ENCODE measurements at places on chromosomes 6 and 20. TPM values are rescaled to one million over a fixed set of nuclear protein-coding genes. Genes with fewer than 3 reads are reported as not detected.

ANKRD66 gene
- total RNA-seq = not detected

GRCh38 chr6:166747644-166748595, 120.9 kb upstream of the RPS6KA2 start:
- no peak overlapping the region for H3K4me3 ChIP-seq
- H3K27ac ChIP-seq = no peak overlapping the region
- no peaks in the 10 kb centered on the region for H3K36me3 ChIP-seq
- peaks cover 25% of the 10 kb centered on the region for H3K4me1 ChIP-seq
- H3K27me3 ChIP-seq = no peaks in the 10 kb centered on the region
- DNase-seq = no peak

- no peak overlapping the region for H3K4me3 ChIP-seq
- H3K4me1 ChIP-seq = no peaks in the 10 kb centered on the region
- DNase-seq = no peak
- no peaks in the 10 kb centered on the region for H3K27me3 ChIP-seq
- H3K36me3 ChIP-seq = no peaks in the 10 kb centered on the region
- H3K27ac ChIP-seq = no peak overlapping the region
Measured at GRCh38 chr20:21063276-21063675, 42.9 kb downstream of the LINC00237 start.

DNA sequence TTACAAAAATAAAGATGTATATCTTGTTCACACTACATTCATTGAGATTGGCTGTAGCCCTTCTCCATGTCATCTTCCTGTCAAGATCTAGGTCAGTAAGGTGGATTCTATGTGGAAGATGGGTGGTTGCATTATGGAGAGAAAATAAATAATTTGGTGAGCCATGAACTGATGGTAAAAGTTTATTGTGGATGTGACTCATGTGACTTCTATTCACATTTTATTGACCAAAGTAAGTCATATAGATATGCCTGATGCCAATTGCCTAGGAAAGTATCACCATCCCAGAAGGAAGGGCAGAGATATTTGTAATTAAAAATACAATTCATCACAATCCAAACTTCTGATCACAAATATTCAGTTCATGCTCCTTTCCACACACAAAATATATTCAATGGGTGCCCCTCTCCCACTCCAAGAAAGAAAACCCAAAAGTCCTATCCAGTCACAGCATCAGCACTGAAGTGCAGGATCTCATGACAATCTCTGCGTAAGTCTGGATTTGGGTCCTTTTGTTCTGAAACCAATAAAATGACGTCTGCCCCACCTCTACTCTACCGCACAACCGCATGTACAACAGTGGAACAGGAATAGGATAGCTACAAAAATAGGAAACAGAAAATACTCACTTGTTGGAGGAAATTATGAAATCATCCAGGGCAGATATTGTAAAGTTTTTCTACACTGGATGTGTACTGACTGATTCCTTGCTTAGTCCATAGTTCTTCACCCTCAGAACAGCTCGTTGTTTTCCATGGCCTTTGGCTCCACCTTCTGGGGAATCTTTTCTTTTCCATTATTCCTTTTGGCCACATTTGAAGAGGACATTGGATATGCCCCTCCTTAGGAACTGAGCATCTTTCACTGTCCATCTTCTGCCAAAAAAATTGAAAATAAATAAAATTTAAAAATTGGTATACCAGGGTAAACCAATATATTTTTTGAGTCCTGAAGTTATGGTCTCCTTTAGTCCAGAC, 16.1 kb upstream of the SLC17A3 start:
- H3K27me3 ChIP-seq = no peaks in the 10 kb centered on the region
- no peak overlapping the region for H3K4me3 ChIP-seq
- H3K27ac ChIP-seq = no peak overlapping the region
- DNase-seq = no peak

- no peaks in the 10 kb centered on the region for H3K4me1 ChIP-seq
- H3K4me3 ChIP-seq = no peak overlapping the region
- H3K27ac ChIP-seq = no peak overlapping the region
- H3K36me3 ChIP-seq = no peaks in the 10 kb centered on the region
Measured at GRCh38 chr6:64288351-64288750, 652.7 kb downstream of the PHF3 start.

DNA sequence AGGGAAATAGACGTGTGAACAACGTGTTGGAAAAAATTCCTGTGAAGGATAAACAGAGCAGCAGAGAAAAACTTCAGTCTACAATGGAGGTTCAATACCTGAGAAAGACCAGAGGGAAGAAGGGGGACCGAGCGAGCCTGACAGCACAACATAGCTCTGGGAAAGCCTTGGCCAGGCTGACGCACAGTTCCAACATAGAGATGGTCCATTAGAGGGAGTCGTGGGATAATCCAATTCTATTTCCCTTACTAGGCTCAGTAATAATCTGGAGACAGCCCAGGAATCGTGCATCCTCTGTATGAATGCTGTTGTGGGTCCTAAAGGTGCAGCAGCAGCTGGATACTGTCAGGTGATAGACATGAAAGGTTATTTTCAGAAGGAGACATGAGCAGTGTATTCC, 370.8 kb upstream of the BTBD3 start:
- DNase-seq = no peak
- H3K4me1 ChIP-seq = no peaks in the 10 kb centered on the region
- no peaks in the 10 kb centered on the region for H3K27me3 ChIP-seq
- H3K36me3 ChIP-seq = no peaks in the 10 kb centered on the region

DNA sequence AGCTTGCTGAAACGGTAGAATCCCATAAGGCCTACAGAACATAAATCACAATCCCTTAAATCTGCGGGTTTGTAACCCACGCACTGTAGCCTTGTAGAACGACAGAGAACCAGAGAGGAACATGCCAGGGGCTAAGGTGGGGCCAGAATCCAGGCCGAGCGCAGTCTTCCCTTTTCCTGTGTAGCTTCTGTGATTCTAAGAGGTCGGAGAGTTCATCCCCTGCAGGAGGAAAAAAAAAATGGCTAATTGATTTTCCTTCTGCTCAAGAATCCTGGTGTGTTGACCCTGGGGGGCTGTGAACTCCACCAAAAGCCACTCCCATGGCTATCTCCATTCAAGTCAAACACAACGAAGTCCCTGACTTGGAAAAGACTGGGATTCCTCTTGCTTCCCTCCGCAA, 96.3 kb downstream of the SPTLC3 start:
- H3K36me3 ChIP-seq = no peaks in the 10 kb centered on the region
- H3K4me1 ChIP-seq = no peaks in the 10 kb centered on the region
- no peak overlapping the region for H3K4me3 ChIP-seq
- H3K27ac ChIP-seq = no peak overlapping the region

- peaks cover 12% of the 10 kb centered on the region for H3K4me1 ChIP-seq
- H3K27ac ChIP-seq = no peak overlapping the region
- no peaks in the 10 kb centered on the region for H3K36me3 ChIP-seq
- no peak overlapping the region for H3K4me3 ChIP-seq
Measured at GRCh38 chr6:43980004-43980795, 147.1 kb downstream of the MRPL14 start.

GRCh38 chr20:4809707-4810106, 88.0 kb downstream of the PRND start:
- H3K4me1 ChIP-seq = peaks cover 74% of the 10 kb centered on the region
- H3K27ac ChIP-seq = peak overlapping the region; percentile 47
- DNase-seq = no peak
- H3K4me3 ChIP-seq = no peak overlapping the region
- no peaks in the 10 kb centered on the region for H3K36me3 ChIP-seq

DNA sequence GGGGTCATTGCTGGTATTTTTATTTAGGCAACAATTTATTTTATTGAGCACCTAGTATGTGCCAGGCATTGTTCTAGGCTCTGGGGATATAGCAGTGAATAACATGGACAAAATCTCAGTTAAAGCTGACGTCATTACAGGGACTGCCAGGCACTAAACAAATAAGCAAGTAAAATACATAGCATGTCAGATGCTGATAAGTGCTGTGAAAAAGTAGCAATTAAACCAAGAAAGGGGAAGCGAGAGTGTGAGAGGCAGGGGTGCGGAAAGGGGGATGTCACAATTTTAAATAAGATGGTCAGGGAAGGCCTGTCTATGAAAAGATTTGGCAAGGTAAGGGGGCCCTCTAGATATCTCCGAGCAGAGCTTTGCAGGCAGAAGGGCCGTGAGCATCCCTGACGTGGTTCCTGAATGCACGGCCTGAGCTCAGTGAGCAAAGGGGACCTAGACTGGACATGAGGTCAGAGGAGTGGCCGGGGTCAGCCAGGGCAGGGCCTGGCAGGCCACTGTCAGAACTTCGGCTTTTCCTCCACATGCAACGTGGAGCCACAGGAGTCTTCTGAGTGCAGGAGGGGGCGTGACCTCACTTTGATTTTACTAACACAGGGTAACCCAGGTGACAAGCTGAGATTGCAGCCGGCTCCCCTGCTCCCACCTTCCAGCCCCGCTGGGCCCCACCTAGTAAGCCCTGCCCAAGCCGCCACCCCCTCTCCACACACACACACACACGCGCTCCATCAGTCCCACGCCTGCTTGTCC, 24.2 kb upstream of the SIRPA start:
- H3K36me3 ChIP-seq = no peaks in the 10 kb centered on the region
- H3K4me3 ChIP-seq = no peak overlapping the region
- DNase-seq = no peak
- H3K27ac ChIP-seq = no peak overlapping the region
- peaks cover 4% of the 10 kb centered on the region for H3K27me3 ChIP-seq

DNA sequence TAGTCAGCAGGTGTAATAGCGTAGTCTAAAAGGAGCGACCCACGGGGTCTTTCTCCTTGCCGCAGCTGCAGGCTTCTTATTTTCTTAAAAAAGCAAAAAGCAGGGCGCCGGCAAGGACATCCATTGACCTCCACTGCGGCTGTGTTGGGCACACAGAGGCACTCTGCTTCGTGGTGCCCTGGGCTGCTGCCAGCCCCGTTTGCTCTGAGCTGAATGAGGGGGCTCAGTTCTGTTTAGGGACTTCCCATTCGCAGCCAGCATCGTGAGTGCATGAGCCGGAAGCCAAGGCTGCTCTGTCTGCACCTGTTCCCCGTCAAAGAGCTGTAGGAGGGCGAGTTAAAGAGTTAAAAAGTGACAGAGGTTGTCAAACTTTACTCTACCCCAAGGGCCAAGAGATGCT, 1.7 kb upstream of the SLC22A2 start:
- peaks cover 5% of the 10 kb centered on the region for H3K4me1 ChIP-seq
- H3K4me3 ChIP-seq = no peak overlapping the region
- peak; percentile 68 for DNase-seq
- no peaks in the 10 kb centered on the region for H3K27me3 ChIP-seq
- H3K36me3 ChIP-seq = no peaks in the 10 kb centered on the region

- H3K27me3 ChIP-seq = no peaks in the 10 kb centered on the region
- peaks cover 22% of the 10 kb centered on the region for H3K4me1 ChIP-seq
- no peak for DNase-seq
- H3K36me3 ChIP-seq = peaks cover 4% of the 10 kb centered on the region
- H3K4me3 ChIP-seq = no peak overlapping the region
- H3K27ac ChIP-seq = no peak overlapping the region
Measured at GRCh38 chr6:81743649-81744048, 8.8 kb downstream of the TENT5A start.

DNA sequence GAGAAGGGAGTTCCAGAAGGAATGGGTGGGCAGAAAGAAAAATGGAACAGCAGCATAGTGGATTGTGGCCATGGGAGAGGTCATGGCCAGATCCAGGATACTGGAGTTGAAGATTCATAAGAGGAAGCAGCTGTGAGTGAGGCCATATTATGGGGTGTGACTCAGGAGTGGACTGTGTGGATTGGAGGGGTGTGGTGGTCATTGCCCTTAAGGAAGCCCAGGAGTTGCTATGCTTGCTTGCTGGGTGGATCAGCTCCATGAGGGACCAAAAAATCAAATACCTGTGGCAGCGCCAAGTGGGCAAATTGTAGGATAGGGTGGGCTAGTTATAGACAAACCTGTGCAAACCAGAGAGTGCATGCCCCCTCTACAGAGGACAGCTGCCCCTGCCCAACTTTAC, 18.3 kb downstream of the LRRC1 start:
- H3K4me1 ChIP-seq = peaks cover 35% of the 10 kb centered on the region
- no peak for DNase-seq

DNA sequence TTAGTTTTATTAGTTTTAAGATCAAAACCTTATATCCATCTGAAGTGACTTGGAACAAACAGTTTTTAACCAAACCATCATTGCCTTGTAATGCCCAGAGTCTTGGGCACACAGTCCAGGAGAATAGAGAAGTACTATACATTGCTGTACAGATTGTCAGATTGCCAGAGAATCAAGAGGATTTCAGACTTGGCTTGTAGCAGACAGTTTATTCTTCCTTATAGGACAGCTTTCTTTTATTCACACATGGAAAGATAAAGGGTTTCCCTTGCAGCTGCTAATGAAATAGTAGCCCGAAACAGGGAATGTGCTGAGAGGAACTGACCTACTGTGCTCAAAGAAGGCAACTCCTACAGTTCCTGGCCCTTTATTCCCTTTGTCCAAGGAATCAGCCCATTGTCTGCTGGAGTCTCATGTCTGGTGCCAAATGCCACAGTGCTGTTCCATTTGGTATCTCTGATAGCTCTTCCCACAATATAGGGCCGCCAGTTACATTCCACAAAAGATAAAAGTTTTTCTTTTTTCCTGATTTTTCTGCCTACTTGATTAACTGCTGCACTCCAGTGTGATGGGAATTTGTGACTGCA, 30.6 kb downstream of the DCBLD1 start:
- H3K36me3 ChIP-seq = peaks cover 3% of the 10 kb centered on the region
- H3K4me3 ChIP-seq = no peak overlapping the region
- H3K4me1 ChIP-seq = no peaks in the 10 kb centered on the region
- no peak for DNase-seq
- no peaks in the 10 kb centered on the region for H3K27me3 ChIP-seq

DNA sequence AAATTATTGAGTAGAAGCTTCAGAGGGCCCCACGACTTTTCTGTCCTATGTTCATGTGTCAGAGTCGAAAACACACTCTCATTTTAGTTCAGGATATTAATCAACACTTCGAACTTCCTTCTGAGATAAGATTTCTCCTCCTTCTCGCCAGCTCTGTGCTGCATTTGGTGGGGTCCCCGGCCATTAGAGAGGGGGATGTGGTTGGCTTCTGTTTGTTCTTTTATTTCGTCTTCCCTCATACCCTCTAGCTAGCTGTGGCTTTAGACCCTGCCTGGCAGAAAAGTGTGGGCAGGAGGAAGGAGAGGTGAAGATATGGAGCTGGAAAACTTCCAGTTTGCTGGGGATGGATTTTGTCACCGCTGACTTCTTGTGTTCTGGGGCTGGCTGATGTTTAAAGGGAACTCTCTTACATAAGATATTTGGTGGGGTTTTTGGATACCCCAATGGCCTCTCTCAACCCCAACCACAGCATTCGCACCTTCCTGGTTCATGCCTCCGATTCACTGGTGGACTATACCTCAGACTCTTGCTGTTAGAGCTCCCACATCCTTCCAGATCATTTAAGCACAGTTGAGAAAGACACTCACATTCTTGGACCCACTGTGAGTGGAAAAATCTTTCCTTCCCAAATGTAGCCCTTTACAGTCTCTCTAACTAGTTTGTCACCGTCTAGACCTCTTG, 30.7 kb upstream of the TMX4 start:
- H3K4me3 ChIP-seq = no peak overlapping the region
- H3K27ac ChIP-seq = no peak overlapping the region
- no peak for DNase-seq
- H3K4me1 ChIP-seq = no peaks in the 10 kb centered on the region
- H3K27me3 ChIP-seq = no peaks in the 10 kb centered on the region

Data from esophagus muscularis mucosa (tissue), 4 donors.